Lung microvascular endothelial cell (primary cell): ENCODE measurements at places on chromosomes 3 and 15.

- DNase-seq, result no peak
Measured at GRCh38 chr3:168981396-168981795, 682.1 kb downstream of the MECOM start.

DNA sequence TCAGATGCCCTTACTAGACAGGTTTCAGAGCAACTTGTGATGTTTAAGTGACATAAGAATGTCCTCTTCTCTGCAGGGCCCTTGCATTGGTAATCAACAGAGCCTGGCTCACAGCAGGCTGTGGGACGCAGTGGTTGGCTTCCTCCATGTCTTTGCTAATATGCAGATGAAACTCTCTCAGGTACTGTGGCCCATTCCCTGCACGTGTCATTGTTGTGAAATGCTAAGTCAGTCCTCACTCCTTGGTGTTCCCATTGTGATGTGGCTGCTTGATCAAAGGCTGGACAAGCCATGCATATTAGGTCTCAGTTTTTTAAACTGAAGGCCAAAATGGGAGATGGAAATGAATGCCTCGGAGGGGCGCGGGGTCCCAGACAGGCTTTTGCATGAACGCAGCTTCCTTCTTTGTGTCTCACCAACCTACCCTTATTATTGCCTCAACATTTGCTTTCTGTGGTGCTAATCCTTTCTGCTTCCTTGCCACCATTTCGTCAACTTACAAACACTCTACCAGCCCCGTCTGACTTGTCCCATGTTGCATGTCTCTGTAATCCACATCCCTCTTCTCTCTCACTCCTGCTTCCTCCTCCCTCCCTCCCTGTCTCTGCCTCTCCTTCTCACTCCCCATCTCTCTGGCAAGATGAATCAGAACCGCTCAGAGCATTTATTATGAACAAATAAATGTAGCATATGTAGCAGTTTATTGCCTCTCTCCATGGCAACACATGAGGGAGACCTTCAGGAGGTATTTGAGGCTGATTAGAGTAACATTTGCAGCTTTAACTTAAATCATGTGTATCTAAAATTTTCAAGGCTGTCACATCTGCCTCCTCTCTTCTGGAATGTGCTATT lies 133.2 kb upstream of the CHRM5 start:
- no peak for DNase-seq

- no peak for DNase-seq
Measured at GRCh38 chr3:182812123-182812522, 18.8 kb downstream of the ATP11B start.

DNA sequence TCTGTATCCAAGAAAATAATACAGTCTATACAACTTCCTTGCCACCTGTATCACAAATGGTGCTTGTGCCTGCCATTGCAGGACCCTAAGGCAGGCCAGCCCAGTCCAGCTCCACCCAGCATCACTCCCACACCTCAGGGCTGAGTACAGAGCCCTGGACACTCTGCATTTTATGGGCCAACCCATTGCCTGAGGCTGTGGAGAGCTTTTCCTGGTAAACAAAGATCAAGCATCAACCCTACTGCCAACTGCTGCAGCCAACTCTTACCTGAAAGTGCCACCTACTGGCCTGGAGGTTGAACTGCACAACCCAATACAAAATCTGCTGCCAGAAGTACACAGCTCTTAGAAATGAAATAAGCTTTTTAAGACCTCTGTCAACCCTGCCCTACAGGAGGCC lies 1082.2 kb downstream of the NAALADL2 start:
- no peak for DNase-seq

DNA sequence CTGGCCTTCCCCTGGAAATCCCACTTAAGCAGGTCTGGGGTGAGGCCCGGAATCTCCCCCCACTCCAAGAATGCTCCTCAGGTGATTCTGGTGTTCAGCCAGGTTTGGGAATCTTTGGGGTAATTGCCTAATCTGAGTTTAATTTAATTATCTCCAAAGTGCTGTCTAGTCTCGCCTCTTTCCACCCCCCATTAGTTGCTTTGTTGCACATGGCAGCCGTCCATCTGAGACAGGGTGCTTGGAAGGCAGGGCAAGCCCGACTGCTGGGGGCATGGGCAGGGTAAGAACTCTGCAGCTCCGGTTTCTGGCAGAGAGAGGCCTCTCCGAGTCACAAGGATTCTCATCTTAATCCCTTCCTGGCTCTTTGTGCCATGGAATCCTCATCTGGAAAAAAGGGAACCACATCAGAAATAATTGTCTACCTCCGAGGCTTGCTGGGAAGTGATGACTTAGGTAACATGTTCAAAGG lies 15.0 kb downstream of the IL17RD start:
- no peak for DNase-seq

DNA sequence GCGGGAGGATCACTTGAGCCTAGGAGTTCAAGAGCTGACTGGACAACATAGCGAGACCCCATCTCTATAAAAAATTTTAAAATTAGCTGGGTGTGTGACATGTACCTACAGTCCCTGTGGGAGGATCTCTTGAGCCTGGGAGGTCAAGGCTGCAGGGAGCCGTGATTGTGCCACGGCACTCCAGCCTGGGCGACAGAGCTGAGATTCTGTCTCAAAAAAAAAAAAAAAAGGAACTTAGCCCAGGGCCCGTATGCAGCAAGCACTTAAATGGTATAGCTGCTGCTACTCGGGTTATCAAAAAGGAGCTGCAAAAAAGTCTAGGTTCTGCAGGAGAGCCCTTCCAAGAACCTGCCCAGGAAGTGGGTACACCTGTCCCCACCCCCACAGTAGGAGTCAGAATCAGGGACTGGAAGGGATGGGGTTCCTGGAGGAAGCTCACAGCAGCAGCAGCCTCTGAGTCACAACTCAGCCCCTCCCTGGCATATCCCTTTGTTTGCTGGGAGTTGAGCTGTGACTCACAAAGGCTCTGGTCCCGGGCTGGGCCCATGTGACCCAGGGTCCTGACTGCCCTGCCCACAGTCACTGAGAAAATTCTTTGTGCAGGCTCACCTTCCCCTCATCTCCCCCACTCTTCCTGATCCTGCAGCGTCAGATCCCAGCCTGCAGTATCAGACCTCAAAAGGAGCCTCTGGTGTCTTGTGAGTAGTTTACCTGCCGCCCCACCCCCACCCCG lies at the start of gene SPATA12:
TSS of gene SPATA12 (plus strand) at position 576 of the 733 bp plus-strand sequence. CDS start 13,031 bp downstream, outside the sequence.
- DNase-seq, result peak; percentile 93

DNA sequence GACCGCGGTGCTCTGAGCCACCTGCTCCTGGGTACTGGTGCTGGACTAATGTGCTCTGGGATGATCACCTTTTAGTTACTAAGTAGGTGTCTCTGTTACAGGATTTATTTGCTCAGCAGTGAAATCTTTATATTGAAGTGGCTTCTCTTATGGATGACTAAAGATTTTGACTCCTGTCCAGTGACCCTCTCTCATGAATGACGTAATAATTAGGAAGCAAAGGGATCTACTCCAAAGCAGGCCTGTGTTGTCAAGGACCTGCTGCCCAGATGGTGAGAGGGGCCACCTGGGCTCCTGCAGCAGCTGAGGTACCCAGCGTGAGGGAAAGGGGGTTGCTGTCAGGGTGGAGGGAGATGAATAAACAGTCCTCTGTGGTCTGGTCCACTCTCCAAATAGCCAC lies 263.6 kb downstream of the GABRG3 start:
- DNase-seq, result no peak

DNA sequence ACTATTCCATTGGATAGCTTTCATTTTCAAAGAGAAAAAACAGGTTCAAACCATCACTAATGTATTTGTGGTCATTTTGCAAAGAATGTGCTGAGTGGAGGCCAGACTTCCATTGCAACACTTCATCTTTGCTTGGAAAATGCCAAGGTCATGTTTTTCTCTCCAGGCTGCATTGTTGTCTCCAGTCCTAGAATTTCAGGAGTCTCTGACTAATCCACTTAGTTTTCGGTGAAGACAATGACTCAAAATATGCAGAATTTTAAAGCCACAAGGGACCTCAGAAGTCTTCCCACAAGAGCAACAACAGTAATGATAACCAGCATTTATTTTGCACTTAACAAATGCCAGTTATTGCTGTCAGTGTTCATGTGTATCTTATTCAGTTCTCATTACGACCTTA lies 277.0 kb downstream of the RYR3 start:
- no peak for DNase-seq

- peak; percentile 63 for DNase-seq
Measured at GRCh38 chr15:74053941-74054529, 28.3 kb downstream of the GOLGA6A start.

DNA sequence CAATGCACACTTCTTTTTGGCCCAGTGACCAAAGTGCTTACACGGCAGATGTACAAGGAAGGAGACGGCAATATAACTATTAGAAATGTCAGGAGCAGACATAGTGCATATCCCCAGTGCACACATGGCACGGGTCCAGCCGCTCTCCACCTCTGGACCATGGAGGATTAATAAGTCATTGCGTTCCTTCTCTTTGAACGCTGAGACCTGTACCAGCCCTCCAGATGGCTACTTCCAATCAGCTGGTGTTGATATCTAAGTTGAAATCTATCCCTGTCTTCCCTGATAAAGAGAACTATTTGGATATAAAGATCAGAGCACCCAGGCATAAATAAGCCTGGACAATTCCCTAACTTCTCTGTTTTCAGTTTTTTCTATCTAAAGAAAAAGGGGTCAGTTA lies 212.5 kb downstream of the CADPS start:
- no peak for DNase-seq

GRCh38 chr15:52180196-52180835 lies 10.9 kb downstream of the GNB5 start:
- DNase-seq, result no peak

- peak; percentile 20 for DNase-seq
Measured at GRCh38 chr3:40546816-40547215, 22.1 kb downstream of the ZNF621 start.

- no peak for DNase-seq
Measured at GRCh38 chr3:117102426-117102825, 392.8 kb downstream of the TUSC7 start.

DNA sequence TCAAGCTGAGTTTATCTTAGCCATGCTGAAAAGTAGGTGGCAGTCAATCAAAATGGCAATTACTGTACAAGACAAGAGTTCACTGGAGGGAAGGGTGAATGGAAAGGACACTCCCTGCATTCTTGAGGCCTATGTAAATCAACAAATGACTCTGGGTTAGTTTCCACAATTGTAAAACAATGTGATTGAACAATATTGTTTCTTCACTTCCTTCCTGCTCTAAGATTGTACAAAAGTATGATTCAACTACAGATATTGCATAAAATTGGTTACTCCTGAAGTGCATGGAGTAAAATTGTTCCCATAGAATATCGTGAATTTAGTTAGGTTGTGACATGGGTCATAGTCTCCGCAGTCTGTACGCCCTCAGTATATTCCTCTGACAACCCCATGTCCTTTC lies 277.6 kb downstream of the LPP start:
- peak; percentile 91 for DNase-seq

DNA sequence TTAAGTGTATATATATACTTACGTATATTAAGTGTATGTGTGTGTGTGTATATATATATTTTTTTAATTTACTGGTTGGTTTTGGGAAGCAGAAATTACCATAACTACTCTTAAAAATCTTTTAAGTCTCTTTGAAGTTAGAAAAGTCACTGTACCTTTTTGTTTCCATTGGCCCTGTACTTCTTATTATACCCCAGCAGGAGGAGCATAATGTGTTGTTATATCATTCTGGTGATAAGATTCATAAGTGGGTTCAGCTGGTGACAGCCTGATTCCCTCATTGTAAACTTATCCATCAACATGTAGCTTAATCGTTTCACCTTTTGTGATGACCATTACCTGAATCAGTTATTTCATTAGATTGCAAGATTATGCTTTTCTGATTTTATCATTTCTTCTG lies 30.8 kb downstream of the MLH1 start:
- peak; percentile 39 for DNase-seq

DNA sequence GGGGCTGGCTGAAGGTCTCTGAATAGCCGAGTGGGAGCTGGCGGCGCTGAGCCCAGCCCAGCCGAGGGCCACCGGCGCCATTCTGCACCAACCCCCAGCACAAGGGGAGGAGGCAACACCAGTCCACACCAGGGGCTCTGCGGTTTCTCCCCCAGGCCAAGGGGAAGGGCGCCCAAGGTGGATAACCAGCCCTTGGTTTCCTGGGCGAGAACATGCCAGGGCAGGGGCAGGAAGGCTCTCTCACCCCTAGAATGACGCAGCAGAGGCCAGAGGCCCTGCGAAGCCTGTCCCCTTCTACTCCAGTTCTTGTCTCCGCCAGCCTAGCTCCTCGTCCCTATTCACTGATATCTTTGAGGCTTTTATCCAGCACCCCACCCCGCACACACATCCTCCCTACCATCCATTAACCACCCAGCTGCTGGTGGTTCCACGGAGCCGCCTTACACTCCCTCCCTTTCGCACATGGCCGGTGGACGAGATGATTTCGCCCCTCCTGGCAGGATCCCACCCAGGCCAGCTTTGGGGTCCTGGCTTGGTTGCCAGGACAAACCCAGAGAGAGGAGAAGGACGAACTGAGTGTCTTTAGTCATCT lies 1.3 kb downstream of the RBPMS2 start:
- DNase-seq, result no peak

- no peak for DNase-seq
Measured at GRCh38 chr3:57194641-57195040, 5.1 kb downstream of the HESX1 start.

GRCh38 chr3:147651107-147651778 lies 242.1 kb downstream of the ZIC1 start:
- DNase-seq, result no peak

DNA sequence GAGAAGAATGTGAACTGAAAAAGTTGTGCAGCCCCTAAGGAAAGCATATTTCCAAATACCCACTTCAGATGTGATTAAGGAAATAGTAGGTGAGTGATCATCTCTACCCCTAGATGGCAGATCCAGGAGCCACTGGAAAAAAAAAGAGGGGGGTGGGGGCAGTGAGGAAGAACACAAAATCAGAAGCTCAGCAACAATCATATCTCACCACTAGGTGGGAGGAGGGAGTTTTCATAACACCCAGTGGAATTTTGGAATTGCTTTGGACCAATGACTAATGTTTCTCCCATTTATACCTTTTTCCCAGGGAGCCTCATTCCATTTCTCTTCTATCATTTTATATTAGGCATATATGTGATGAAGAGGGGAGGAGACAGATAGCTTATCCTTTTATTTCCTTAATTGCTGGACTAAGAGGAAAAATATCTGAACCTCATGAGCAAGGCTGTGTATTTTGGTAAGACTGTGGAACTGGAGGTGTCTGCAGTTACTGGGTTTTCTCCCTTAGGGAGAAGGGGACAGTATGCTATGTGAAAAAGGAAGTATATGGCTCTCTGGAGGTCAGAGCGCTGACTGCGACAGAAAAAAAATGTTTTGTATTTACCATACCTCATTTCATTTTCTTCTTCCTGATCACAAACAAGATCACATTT lies 363.4 kb downstream of the GAP43 start:
- DNase-seq, result peak; percentile 3

- no peak for DNase-seq
Measured at GRCh38 chr3:102573483-102574028, 138.7 kb downstream of the ZPLD1 start.

DNA sequence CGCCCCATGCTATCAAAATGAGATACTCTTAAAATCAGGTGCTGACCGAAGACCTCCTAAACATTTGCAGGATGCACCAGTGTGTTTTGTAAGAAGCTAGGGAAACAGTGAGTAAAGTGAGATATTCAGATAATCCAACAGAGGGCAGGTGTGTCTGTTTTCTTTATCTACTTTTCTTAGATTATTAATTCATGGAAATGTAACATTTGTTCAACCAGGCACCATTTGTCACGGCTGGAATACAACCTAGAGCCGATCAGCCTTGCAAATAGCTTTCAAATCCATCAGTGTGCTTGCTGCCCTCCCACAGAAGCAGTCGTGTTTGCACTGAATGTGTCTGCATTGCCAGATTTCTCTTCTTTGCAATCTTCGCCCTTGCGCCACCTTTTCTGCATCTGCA lies 201.9 kb upstream of the CHRM5 start:
- DNase-seq, result peak; percentile 17

- DNase-seq, result no peak
Measured at GRCh38 chr3:189288348-189289235, 116.8 kb downstream of the TPRG1 start.

- DNase-seq, result no peak
Measured at GRCh38 chr3:11134794-11135193, 19.5 kb upstream of the HRH1 start.
